B cell (primary cell): ENCODE measurements at places on chromosomes 4 and X. TPM values are rescaled to one million over a fixed set of nuclear protein-coding genes. Genes with fewer than 3 reads are reported as not detected.

The FABP2 gene
- total RNA-seq, result not detected in 2 replicates

The SMIM9 gene
- not detected in 2 replicates for total RNA-seq

The PCDH7 gene
- not detected in 2 replicates for total RNA-seq

The SOWAHB gene
- total RNA-seq, result not detected in 2 replicates

The SSX4B gene
- not detected in 2 replicates for total RNA-seq

The ADGRL3 gene
- not detected in 2 replicates for total RNA-seq

The MAGEA2 gene
- total RNA-seq, result not detected in 2 replicates

The NWD2 gene
- total RNA-seq, result not detected in 2 replicates

The F11 gene
- not detected in 2 replicates for total RNA-seq

DNA sequence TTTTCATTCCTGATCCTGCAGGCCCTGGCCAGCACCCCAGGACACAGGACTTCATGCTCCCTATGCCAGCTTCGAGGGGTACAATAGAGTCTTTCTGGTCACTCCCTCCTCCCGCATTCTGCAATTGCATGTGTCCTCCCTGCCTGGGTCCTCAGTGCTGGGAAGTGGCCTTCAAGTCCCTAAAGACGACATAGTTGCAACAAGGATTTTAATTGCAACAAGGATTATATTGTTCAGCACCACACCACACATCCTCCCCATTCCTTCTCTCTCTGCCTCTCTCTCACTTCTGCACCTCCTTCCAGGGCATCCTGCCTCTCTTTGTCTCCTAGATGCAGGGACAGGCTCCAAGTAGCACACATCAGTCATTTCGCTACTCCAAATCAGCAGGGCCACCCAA lies 25.5 kb downstream of the SCD5 start:
- DNase-seq, result no peak

- DNase-seq, result no peak
Observed at GRCh38 chr4:86973668-86974067, 38.9 kb downstream of the AFF1 start.

DNA sequence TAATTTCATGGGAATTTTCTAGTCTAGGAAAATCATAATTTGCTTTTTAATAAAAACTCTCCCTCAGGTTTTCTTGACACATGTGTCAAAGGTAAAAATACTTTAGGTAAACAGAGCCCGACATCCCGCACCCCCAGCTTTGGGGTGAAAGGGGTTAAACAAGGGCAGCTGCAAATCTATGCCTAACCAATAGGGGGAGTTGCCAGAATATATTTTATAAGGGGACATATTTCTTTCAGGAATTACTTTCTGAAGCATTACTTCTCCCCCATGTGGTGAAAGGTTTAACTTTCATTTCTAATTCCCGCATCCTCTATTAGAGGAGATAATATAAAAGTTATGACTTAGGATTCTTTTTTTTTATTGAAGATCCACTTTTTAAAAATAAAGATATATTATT lies 53.9 kb upstream of the HEPH start:
- DNase-seq, result peak; percentile 42

DNA sequence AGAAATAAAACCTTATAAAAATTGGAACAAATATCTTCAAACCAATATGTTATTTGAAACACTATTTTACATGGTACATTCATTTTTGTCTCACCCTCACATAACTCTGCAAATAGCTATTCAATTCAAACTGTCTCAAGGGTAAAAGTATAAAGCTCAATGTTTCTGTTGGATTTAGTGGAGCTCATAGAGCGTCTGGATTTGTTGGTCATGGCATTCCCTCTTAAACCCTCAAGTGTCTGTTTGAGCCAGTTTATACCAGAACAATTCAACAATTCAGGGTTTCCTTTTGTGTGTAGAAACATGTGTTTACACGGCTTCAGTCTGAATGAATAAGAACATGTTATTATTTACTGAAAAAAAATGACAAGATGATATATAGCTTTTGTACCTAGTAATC lies 161.6 kb downstream of the PCDH18 start:
- DNase-seq, result no peak

DNA sequence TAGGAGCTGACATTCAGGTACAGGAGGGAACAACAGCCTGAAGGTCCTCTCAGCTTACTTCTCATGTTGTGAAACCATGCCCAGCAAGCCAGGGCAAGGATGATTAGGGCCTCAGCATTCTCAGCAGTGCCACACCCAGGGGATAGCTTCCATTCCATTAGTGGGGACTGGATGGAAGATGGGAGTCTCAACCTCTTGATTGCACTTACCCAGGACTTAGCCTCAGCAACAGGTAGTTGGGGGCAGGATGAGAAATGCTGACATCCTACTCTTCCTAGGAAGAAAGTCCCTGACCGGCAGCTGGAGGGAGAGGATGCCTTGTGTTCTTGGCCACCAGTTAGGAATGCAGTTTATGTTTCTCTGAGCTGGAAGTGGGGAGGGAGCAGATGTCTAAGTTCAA lies 8.8 kb upstream of the BEX3 start:
- no peak for DNase-seq

DNA sequence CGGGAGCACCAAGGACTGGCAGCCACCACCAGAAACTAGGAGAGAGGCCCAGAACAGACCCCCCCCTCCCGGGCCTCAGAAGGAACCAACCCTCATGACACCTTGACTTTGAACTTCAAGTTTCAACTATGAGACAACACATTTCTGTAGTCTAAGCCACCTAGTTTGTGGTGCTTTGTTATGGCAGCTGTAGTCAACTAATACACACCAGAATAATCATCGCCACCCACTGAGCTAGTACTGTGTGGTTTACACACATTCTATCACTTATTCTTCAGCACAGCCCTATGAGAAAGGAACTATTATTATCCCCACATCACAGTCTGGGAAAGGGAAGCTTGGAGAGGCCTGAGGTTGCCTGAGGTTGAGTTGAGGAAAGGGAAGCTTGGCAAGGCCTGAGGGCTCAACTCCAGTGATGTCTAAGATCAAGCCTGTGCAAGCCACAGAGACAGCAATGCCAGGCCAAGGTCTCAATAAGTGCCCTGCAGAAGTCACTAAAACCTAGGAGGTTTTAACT lies 126.6 kb downstream of the FHDC1 start:
- DNase-seq, result no peak

DNA sequence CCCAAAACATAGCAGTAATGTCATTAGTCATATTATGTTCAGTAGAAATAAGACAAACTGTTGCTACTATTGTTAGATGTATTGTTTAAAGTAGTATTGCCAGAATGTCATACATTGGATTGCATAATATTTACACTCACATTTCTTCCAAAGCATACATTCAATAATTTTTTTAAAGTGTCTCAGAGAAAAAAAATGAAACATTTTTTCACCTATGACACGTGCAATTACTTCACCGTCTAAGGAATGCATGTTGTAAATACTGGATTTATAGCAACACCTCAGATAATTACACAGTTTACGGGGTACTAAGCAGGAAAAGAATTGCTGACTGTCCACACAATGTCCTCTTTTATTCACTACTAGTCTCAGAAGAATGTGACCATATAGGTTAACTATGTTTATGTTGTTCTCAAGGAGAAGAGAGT lies 162.1 kb downstream of the PCDH18 start:
- DNase-seq, result no peak

GRCh38 chr4:123706973-123707372 lies 310.4 kb downstream of the SPRY1 start:
- DNase-seq, result no peak

- no peak for DNase-seq
Observed at GRCh38 chrX:67585401-67585800, 41.6 kb downstream of the AR start.

DNA sequence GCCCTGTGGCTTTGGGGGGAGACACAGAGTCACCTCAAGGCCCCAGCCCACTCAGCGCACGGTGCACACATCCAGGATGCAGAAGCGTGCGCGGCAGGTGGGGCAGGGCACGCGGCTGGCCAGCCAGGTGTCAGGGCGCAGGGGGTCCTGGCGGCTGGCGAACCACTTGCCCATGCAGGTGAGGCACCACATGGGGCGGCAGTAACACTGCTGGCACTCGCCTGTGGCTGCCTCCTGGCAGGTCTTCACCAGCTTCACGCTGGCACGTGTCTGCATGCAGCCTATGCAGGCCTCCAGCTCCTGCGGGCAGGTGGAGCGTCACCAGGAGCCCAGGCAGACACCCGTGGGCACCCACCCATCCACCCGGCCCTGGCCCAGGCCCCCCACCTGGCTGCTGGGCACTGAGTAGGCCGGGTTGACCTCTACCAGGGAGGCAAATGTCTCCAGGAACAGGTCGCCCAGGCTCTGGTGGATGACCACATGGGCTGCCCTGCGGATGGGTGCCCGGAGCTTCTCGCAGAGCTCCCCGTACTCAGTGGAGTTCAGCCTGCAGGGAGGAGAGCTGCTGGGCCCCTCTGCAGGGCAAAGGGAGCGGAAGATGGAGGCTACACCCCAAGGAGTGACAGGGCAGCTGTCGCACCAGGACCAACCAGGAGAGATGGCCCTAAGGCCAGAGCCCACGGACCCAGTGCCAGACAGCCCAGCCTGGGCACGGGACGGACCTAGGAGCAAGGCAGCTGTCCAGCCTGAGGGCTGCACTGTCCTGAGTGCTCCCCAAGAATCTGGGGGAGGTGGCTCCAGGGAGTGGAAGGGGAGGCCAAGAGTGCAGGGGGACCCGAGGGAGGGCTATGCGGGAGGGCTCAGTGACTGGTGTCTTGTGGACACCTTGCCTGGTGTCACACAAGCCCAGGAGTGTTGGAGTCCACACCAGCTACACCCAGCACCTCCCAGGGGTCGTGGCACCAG lies 3.7 kb downstream of the TMEM129 start:
- peak; percentile 25 for DNase-seq

DNA sequence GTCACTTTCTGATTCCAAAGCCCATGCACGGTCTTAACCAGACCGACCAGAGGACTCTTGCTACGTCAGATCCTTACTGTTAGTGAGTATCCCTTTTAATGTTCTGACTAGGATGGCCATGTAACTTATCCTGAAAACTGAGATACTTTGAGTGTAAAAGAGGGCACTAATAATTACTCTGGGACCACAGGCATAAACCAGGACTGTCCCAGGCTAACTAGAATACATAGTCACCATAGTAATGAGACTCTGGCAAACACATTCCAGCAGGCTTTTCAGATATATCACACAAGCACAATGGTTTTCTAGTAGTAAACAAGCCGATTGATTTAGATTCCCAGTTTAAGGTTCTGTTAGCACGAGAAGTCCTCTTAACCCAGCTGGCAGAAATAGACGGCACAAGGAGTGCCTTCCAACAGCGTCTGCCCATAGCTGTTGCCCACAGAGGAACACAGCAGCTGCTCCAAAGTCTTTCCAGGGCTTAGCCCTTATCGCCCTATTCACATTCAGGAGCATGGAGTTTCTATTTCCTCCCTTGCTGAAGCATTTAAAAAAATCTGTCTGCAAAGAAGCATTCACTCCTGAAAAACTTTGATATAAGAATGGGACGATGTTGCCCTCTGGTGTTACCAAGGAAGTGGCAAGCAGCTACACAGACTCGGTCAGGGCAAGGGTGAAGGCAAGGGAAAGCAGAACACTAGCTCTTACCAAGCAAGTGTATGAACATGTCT lies 92.4 kb downstream of the CXCL13 start:
- DNase-seq, result no peak

DNA sequence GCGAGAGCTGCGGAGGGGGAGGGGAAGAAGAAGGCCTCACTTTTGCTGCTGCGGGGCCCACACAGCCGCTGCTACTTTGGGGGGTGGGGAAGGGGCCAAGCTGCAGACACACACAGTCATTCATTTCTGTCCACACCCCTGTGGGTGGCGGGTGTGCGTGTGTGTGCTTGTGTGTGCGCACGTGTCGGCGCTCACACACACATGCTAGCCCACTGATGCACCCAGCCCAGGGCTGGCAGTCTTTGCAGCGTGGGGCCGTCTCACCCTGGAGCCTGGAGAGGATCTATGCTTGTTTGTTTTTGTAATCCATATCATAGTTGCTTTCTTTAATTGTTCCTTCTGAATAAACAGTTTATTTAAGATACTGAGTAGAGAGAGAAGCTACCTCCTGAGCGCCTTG lies 4.0 kb downstream of the DUSP9 start:
- DNase-seq, result no peak

GRCh38 chr4:123506011-123506695 lies 109.6 kb downstream of the SPRY1 start:
- no peak for DNase-seq

DNA sequence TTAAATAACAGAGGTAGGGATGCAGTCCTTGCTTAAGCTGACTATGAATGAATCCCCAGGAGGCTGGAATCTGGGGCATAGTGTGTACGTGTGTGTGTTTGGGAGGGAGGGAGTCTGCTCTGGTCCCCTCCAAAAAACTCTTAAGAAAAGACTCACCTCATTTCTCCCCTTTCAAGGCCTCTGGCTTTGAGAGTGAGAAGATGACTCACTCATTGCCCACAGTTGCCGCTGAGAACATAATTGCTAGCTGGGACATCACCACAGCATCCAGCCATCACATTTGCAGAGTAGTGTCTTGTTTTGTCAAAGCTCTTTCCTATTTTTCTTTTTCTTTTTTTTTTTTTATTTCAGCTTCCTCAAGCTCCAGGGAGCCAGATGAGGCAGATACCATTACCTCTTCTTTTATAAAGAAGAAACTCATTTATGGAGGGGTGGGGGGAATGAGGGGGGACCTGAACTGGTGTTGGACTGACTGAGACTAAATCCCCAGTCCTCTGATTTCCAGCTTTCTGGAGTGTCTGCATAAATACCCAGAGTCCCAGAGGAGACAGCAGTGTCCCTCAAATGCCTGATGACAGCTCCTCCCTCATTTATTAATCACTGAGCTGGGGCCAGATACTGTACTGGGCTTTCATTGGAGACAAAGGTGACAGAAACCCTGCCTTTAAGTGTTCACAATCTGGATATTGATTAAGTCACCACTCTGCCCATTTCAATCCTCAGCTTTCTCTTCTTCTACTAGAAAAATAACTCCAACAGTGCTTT lies 61.9 kb upstream of the LAS1L start:
- DNase-seq, result peak; percentile 35

- no peak for DNase-seq
Observed at GRCh38 chrX:123580792-123581191, 152.1 kb downstream of the THOC2 start.
